ENCODE measurements at places on chromosomes 11 and 22.

GRCh38 chr11:130787092-130787616 lies 129.1 kb downstream of the SNX19 start:
- DNase-seq: no peak

DNA sequence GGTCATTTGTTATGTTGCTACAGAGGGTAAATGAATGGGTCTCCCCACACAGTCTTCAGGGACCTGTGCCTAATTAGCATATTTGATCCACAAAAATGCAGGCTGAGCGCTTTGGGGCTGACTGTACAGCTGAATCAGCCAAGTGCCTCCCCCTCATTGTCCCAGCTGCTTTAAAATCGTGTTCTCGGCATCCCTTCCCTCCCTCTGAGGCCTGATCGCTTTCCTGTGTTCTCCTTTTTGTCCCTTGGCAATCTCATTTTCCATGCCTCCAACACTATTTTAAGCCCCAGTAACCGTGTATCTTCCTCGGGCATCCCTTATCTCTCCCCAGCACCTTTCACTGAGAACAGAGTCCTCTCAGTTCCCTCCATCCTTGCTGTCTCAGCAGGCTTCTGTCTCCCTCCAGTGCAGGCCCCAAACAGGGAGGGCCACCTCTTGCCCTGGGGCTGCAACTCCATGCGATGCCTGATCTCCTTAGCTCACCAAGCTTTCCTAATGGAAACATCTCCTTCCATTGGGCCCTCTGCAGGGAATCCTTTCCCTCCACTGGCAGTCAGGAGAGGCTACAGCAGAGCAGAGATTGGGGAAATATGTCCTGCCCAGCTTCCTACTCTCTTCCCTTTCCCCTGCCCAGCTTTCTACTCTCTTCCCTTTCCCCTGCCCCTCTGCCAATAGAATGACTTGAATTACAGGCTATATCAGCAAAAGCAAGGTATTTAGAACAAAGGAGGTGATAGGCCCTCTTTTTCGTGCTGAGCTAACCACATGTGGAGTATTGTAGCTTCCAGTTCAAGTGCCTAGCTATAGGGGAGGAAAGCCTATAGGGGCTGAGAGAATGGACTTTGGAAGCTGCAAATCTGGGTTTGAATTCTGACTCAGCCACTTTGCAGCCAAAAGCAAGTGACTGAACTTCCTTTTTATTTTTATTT lies 13.8 kb downstream of the UQCR10 start:
- no peak for DNase-seq

- DNase-seq: no peak
These were observed 5.4 kb downstream of the MTFP1 start for GRCh38 chr22:30430933-30431332.

DNA sequence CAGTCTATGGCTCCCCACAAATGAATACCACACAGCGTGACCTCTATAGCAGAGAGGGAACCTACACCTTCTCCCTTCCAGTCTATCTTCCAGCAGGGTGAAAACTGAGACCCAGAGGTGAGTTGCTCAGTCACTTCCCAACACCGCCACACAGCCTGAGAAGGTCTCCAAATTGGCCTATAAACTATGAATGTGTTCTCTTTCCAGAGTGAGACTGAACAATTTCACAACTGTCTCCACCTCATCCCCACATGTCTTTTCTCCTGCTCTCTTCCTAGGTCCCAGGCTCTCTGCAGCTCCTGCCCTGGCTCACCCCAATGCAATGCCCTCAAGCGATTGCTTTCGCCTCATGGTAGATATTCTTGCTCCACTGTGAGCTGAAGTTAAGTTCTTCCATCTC lies 14.0 kb downstream of the CLMP start:
- DNase-seq: no peak

- DNase-seq: no peak
These were observed 28.7 kb downstream of the CEP164 start for GRCh38 chr11:117356126-117356890.

DNA sequence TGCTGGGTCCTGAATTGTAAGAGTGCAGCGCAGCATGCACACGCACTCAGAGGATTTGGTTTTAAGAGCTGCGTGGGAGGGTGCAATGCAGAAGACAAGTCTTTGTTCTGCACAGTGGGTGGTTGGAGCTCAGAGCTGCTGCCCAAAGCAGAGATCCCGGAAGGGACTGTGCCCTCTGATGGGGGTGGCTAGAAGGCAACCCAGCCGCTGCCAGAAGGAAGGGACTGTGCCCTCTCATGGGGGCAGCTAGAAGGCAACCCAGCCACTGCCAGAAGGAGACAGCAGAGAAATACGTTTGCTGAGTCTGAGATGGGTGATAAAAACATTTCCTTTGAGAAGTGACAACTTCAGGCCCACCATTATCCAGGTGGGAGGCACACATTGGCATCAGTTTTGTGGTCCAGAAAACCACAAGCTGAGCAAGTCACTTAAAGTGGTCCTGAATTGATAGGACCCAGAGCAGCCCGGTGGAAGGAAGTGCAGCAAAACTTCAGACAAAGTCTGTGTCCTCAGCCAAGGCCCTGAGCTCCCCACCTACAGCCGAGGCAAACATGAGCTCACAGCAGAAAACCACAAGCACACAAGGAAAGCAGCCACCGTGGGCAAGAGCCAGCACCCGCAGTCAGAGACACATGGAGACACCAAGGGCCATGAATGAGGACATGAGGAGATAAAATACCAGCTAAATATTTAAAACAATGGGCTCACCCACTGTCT lies 4.3 kb downstream of the KRTAP5-6 start:
- no peak for DNase-seq

GRCh38 chr22:37610480-37611129 lies 2.0 kb downstream of the GGA1 start:
- no peak for DNase-seq

DNA sequence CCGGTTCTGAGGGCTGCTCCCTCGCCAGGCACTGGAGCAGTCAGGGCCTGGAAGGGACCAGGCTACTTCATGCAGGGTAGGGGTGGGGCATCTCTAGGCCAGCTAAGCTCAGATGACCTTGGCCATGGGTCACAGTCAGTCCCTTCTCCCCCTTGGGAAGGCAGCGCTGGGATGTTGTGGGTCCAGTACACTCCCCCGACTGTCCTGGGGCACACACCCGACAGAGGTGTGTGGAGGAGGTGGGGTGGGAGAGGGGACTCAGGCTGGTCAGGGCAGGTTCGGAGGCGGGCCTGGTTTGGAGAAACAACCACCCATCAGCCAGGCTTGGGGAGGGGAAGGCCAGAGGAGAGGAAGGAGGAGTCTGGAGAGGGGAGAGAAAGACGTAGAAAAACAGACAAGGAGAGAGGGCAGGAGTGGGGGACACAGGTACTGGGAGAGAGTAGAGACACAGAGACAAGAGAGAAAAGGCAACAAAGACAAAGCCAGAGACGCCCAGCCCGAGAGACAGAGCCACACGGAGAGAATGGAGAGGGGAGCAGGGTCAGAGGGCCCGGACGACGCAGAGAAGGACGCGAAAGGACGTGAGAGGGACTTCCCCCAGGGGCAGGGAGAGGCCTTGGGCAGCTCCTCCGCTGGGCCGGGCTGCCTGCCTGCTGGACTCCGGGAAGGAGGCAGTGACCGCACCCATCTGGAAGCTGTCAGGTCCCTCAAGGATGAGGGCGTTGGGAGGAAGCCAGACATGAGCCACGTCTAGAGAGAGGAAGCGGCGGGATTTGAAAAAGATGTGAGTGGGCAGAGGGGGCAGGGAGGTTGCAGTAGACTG lies 30.6 kb upstream of the TSKU start:
- no peak for DNase-seq

GRCh38 chr11:208917-209260 lies 1.4 kb downstream of the RIC8A start:
- DNase-seq: peak; percentile 21

DNA sequence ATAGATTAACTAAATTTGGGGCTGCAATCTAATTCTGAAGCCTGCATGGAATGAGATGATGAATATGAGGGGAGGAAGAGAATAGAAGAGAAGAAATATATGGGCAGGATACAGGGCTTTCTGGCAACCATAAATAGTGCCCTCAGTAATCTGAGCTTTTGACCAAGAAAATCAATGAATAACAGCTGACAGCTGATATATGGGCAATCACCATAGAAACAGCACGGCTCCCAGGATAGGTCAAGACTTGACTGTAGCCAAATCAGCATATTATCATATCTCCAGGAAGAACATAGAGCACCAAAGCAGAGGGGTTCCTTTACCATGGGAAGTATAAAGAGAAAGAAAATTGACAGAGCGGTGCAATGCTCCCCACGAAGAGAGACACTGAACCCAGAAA lies 643.8 kb upstream of the TENM4 start:
- DNase-seq: no peak

DNA sequence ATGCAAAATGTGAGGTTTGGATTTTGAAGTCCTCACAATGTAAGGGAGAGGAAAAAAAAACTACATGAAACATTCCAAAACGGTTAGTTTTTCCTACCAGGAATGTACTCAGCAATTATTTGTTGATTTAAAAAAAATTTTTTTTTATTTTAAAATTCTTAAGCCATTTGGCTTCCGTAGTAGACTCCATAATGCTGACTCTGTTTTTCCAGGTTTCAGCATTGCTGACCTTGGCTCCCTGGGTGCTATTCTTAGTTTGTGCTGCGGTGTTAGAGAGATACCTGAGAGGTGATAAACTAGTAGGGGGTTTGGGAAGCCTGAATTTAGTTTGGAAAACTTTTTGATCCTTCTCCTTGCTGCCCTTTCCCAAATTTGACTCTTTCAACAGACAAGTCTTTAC lies 10.6 kb downstream of the STT3A start:
- no peak for DNase-seq

- DNase-seq: no peak
These were observed 54.6 kb downstream of the C11orf58 start for GRCh38 chr11:16793009-16793408.

DNA sequence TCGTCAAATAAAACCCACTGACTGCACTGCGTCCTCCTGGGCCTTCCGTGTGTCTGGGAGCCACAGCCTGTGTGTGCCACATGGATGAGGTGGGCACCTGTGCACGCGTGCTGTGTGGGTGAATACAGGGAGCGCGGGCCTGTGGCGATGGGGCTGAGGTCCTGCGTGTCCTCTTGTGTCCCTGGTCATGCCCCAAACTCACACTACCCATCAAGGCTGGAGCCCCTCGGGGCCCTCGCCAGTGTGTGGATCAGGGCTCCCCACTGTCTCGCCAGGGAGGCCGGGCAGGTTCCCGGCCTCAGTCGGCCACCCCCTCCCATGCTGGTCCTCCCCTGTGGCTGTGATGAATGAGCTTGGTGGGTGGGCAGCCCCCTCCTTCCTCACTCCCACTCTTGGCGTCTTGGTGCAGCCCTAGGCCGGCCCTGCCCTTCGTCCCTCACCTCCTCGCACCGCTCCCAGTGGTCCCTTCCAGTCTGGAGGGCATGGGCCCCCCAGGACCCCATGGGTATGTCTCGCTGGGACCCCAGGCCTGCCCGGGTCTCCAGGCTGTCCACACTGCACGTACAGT lies 707 bp upstream of the CD151 start:
- no peak for DNase-seq

- DNase-seq: no peak
These were observed 10.8 kb upstream of the WEE1 start for GRCh38 chr11:9562716-9563115.

- DNase-seq: no peak
These were observed 100.3 kb upstream of the AKIP1 start for GRCh38 chr11:8810540-8811301.

DNA sequence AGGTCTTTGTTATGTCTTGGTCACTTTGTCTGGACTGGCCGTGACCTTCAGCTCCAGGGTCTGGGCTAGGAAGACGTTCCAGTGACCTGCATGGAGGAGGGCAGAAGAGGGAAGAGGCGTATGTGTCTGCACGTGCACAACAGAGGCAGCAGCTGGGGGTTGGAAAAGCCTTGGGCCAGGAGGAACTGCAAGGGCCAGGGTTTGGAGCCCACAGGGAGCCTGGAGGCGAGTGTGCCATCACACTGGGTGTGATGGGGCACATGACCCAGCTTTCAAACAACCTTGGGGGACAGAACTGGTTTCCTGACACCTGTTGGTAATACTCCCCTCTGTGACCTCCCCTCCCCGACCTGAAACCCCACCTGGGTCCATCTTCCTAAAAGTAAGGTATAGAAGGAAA lies 34.7 kb downstream of the CHRDL2 start:
- DNase-seq: no peak

- no peak for DNase-seq
These were observed 36.9 kb upstream of the LINC01488 start for GRCh38 chr11:69444381-69445130.

- no peak for DNase-seq
These were observed 49.3 kb upstream of the PPP2R1B start for GRCh38 chr11:111815489-111815888.

- no peak for DNase-seq
These were observed 762 bp upstream of the CCDC134 start for GRCh38 chr22:41799486-41800347.

DNA sequence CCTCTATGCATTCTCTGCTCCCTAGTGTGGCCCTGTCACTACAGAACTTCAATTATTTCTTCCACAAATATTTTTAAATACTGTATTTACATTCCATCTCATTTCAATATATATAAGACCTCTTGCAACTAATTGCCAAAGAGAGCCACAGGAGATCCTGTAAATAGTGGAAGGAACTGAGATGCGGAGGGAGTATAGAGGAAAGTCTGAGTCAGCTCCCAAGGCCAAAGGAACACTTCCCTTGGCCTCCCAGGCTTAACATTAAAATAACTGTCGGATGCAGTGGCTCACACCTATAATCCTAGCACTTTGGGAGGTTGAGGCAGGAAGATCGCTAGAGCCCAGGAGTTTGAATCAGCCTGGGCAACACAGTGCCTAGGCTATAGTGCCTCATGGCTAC lies 31.2 kb downstream of the RBFOX2 start:
- DNase-seq: no peak

- no peak for DNase-seq
These were observed 1133.4 kb upstream of the CCDC90B start for GRCh38 chr11:84419616-84420015.

DNA sequence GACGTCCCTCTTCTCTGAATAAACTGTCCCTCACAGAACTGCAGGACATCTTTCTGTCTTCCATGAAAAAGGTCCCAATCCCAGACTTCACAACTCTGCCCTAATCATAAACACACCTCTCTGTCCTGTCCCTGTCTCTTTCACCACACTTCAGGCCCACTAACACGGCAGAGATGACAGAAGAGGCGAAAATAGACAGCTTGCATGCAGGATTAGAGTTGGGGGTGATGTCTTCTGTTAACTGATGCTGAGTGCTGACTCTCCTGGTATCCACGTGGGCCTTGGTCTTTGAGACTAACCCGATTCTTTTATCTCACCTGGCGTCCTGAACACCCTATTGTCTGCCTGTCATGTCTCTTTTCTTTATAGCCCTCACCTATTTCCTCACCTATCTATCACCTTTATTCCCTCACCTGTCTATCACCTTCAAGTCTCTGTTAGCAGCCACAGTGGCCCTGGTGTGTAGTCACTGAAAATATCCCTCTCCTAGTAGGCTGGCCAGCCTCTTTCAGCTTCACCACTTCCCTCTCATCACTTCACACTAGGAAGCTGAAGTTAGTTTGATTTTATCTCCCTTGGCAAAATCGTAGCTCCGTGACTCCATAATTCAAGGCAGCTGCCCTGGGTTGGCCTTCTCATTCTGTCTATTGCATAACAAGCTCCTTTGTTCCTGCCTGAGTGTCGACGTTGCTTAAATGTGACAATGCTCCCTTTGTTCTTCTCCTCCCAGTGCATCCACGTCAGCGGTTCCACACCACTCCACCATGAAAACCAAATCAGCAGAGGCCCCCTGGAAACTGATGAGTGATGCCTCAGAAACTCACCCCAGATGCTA lies 30.6 kb upstream of the DRD2 start:
- no peak for DNase-seq

GRCh38 chr22:19805821-19806212 lies 45.2 kb downstream of the TBX1 start:
- DNase-seq: no peak

- DNase-seq: no peak
These were observed 51.6 kb upstream of the ADSL start for GRCh38 chr22:40294696-40295095.

All from stimulated activated CD8-positive, alpha-beta memory T cell treated with anti-CD3 and anti-CD28 coated beads, Interleukin-2, amount 100 ng/mL, for 48 hours (primary cell).